Activated CD4-positive, CD25-positive, alpha-beta regulatory T cell treated with anti-CD3 and anti-CD28 coated beads, Interleukin-2, amount 50 U/mL, for 72 hours (primary cell): ENCODE measurements at places on chromosomes 12 and 14.

DNA sequence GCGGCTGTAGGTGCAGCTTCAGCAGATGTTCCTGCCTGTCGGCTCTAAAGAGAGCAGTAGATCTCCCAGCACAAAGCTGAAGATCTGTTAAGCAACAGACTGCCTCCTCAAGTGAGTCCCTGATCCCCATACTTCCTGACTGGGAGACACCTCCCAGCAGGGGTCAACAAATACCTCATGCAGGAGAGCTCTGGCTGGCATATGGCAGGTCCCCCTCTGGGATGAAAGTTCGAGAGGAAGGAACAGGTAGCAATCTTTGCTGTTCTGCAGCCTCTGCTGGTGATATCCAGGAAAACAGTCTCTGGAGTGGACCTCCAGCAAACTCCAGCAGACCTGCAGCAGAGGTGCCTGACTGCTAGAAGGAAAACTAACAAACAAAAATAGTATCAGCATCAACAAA lies 337.1 kb upstream of the USP15 start:
- no peak for DNase-seq

GRCh38 chr14:68397371-68397811 lies 395.5 kb downstream of the ZFP36L1 start:
- no peak for DNase-seq

DNA sequence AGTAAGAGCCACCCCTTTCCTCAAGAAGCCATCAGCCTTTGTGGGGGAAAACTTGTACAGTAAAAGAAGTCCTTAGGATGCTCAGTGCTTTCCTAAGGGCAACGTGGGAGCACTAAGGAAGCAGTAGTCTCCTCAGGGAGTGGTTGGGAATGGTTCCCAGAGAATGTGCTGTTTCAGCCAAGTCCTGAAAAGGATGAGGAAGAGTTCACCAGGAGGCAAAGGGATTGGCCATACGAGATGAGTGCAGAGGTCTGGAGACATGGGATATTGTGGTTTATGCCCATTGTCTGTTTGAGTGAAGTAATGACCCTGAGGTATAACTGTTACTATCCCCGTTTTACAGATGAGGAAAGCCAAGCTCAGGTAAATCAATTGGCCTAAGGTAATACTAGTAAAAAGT lies 86.0 kb upstream of the ATF1 start:
- DNase-seq: no peak

DNA sequence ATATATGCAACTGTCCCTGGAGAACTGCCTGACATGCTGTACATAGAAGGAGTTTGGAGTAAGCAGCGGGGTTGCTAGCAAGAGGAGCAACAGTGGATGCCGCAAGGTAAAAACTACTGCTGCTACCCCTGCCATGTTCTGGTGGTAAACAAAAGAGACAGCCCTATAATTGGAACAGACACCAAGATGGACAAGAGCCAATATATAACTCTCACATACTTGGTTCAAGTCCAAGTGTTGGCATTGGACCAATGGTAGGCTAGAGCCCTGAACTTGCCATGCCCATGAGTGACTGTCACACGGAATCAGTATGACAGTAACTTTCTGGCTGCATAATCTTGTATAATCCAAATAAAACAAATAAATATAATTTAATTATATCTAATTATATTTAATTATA lies 13.7 kb downstream of the ATXN7L3B start:
- no peak for DNase-seq

- DNase-seq: no peak
Observed at GRCh38 chr12:49669796-49670195, 37.4 kb downstream of the FMNL3 start.
